ENCODE measurements at places on chromosomes 4 and X. TPM values are rescaled to one million over a fixed set of nuclear protein-coding genes. Genes with fewer than 3 reads are reported as not detected.

GRCh38 chrX:119521246-119521645, 44.0 kb downstream of the STEEP1 start:
- ATAC-seq: no peak

DNA sequence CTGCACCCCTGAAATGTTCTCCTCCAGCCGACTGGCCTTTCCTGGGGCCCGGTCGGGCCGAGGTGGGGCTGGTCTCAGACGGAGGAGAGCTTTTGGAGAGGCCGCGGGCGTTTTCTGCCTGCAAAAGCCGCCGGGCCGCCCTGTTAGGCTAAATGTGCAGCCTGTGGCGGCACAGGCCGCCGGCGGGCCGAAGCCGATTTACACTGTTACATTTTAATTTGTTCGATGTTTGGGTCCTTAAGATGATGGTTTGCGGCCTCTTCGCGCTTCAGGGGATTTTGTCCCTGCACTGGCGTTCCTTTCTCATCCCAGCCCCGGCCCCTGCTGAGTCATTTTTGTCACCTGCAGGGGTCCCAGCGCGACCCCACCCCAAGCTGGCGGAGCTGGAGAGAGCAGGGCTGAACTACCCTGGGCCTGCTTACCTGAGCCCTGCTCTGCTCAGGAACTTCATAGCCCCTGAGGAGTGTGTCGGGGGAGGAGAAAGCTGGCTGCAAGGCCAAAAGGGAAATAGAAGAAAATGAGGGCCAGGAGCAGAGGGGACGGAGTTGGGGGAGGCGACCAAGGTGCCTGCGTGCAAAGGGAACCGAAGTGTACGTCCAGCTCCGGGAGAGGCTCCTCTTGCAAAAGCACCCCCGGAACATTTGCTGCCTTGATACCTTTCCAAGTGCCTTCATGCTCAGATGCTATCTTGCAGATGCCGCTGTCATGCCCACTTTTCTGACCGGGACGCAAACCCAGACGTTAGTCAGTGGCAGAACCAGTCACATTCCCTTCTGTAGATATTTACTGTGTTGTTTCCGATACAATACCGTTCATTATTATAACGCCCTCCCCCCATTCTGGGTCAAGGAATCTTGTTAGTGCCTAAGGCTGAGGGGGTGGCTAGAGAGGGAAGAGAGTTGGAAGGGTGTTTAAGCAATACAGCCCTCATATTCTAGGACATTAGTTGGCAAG, 977 bp upstream of the RBBP7 start:
- no peak for ATAC-seq

GRCh38 chrX:21757960-21758359, at the start of gene SMPX:
SMPX (minus strand) TSS chrX:21758116; CDS start chrX:21754290, 3,826 bp downstream.
- ATAC-seq: no peak

DNA sequence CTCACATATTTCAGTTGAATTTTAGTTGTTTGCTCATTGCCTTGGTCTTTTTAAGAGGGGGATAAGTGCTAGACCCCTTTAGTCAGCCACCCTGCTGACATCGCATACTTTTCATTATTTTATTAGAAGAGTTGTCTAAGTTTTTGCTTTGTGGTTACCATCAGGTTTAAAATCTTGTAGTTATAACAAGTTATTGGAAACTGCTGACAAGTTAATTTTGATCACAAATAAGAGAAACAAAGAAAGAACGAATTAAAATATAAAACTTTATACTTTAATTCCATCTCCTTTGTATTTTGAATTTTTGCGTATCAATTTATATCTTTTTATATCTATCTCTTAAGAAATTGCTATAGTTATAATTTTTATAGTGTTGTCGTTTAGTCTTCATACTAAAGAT, 679.7 kb downstream of the TECRL start:
- no peak for ATAC-seq

DNA sequence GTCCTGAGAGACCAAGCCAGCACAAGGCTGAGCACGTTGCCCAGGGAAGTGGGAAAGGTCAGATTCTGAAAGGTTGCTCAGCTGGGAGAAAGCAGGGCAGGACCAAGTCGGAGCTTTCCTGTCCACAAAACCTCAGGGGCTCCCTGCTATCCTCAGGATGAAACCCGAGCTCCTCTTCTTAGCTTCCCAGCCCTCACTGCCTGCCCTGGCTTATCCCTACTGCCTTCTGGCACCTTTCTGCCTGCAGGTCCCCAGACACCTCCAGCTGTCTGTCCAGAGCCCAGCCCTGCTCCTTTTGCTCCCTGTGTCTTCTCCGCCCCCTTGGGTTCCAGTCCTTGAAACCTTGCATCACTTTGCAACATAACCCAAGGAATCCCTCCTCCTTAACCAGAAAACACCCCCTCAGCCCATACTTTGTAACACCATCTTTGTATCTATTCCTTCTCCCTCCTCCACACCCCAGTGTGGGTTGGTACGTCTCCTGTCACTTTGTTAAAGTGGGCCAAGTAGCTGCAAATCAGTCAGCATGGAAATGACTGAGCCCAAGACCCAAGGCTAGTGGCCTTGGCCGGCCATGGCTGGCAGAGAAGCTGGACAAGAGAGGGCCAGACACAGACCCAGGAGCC, 20.0 kb upstream of the PRRG3 start:
- no peak for ATAC-seq

DNA sequence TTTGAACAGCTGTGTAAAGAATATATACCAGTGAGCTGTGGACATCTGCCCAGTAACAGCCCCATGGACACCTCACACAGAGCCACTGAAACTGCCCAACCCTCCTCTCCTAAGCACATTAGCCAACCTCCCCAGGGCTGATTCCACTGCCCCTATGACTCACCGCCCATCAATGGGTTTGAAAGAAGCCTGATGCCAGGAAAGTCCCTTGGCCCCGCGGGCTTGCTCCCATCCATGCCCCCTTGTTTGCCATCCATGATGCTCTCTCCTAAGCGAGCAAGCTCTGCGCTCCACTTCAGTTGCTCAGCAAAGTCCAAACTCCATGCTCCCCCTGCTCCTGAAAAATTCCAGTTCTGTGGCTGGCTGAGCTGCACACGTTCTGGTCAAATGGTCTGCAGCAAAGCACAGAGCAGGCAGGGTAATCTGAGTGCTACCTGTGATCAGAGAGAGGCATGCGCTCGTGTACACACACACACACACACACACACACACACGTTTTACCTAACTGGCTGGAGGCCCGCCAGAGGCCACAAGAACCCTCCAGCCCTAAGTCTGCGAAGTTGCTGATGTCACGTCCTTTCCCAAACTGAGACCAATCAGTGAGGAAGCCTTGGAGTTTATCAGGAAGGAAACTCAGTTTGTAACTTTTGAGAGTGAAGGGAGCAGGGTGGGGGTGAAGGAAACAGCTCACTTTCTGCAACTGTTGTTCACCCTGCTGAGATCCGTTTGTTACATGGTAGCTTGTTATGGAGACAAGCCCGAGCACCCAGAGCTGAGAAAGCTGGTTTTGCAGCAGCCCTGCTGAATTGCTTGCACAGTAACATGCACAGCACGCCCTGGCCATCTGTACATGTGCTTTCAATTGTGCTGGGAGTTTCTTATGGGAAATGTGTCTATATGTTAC, at the start of gene ASB9:
Gene ASB9, minus strand, starts transcription at position 466 of the 904 bp plus-strand sequence. Its CDS starts 209 bp downstream, at position 257.
- ATAC-seq: peak; percentile 90

GRCh38 chr4:105352826-105353225, 121.0 kb downstream of the PPA2 start:
- no peak for ATAC-seq

DNA sequence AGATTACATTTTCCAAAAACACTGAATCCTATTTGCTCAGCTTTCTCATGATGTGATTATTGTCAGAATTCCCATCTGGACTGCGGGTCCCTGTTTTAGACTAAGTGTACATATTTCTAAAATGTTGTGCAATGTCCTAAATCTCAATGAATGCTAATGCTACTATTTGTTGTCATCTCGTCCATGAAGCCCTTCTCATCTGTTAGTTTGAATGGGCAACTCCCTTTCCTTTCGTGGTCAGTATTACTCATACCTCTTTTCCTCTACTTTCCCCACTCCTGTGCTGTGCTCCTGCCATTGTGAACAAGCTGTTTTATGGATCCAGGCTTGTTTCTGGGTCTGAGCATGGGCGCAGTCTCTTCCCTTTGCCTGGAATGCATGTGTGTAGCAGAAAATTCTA, 91.0 kb downstream of the MID1 start:
- no peak for ATAC-seq

GRCh38 chrX:108558217-108558616, 118.6 kb downstream of the COL4A5 start:
- no peak for ATAC-seq

DNA sequence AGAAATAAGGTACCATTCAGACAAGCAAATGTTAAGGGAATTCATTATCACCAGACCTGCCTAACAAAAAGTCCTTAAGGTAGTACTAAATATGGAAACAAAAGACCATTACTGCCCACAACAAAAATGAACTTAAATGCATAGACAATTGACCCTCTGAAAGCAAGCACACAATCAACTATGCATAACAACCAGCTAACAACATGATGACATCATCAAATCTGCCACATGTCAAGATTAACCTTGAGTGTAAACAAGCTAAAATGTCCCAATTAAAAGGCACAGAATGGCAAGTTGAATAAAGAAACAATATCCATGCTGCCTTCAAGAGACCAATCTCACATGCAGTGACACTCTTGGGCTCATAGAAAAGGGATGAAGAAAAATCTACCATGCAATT, 160.7 kb upstream of the CPXCR1 start:
- no peak for ATAC-seq

- no peak for ATAC-seq
These were observed 62.3 kb upstream of the TLL1 start for GRCh38 chr4:165810726-165811125.

DNA sequence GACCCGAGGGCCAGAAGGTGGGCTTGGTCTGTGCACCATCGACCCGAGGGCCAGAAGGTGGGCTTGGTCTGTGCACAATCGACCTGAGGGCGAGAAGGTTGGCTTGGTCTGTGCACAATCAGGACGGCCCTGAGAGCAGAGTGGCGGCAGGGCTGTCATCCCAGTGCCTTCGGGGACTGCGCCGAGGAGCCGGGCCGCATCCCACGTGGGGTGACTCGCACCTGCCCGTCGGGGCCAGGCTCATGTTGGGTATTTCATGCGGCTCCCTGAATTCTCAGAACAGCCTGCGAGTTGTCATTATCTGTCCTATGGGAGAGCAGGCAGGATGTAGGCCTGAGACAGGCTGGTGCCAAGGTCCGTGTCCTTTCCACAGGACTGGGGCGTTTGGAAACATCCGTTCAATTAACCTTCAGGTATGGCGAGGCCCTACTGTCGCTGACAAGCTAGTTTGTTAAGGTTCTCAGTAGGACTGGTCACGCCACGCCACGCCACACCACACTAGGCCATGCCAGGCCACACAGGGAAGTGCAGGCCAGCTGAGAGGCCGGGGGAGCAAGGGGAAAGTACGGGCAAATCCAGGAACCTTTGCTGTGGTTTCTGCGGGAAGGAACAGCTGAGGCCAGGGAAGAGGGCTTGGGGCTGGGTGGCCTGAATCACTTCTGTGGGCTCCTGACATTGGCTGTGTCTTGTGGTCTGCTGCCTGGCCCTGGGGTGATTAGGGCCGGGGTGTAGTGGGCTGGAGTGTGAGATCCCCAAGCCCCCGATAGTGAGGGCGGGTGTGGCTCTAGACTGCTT, 182.9 kb downstream of the AFAP1 start:
- ATAC-seq: no peak

DNA sequence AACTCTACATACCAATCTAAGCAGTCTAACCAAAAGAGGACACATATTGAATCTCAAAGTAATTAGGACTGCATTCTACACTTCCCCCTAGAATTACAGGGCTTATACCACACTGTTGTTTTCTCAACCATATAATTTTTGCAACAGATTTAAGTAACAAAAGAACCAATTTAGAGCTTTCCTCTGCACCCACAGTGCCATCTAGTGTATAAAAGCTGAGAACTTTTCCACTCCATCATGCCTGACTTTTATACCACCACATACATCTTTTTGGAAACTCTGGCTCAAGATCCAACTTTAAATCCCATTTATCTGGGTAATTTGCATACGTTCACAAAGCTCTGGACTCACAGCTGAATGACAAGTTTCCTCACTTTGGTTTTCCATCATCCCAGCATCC, 99.5 kb downstream of the EFHC2 start:
- ATAC-seq: no peak

DNA sequence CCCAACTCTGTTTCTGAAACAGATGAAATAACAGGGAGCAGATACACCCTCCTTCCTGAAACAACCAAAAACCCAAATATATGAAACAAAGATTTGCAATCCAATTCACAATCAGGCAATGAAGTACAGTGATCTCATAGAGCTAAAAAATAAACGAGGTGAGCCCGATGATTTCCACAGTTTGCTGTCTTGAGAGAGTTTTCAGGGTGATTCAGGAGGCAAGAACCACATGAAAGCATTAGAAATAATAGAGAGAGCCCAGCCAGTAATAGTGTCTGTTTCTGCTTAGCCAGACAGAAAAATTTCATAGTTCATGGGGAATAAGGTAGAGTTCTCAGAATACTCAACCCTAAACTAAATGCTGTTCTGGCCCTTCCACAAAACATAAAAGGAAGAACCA, 296.2 kb downstream of the PDHA2 start:
- no peak for ATAC-seq

- ATAC-seq: no peak
These were observed 24.8 kb downstream of the ZFYVE28 start for GRCh38 chr4:2393353-2394270.

DNA sequence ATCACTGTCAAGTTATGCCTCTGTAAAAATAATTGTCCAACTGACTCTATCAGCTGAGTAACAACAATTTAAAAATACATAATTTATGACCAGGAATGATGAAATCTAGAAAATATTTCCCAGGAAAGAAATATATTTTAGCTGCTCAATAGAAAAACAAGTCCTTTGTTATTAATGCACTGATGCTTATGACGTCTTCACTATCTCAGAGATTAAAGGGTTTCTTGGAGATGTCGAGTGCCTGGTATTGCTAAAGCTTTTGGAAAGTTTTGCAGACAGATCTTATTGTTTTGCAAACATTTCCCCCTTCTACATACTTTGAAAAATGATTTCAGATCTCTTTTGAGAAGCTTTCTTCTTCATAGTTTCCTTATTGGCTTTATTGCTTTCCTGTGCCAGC, 154.6 kb upstream of the RPS6KA3 start:
- ATAC-seq: no peak

DNA sequence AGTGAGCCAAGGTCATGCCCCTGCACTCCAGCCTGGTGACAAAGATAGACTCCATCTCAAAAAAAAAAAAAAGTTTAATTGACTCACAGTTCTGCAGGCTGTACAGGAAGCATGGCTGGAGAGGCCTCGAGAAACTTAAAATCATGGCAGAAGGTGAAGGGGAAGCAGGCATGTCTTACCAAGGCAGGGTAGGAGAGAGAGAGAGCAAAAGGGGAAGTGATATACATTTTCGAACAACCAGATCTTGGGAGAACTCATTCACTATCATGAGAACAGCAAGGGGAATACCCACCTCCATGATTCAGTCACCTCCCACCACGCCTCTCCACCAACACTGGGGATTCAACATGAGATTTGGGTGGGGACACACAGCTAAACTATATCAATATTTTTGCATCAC, 315.2 kb upstream of the HTR2C start:
- ATAC-seq: no peak

DNA sequence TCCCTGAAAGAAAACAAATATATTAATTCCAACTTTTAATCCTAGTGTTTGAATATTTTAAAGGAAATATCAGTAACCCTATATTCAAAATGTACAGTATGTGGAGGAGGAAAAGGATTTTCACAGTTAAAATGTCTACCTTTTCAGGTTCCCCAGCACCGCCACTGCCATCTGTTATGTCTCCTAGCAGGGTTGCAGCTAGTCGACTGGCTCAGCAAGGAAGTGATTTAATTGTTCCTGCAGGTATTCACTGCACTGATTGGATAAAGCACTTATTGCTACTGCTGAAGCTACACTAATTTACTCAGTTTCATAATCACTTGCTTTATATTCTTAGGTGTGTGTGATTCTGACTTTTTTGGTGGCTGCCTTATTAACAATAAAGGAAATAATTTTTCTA, 65.5 kb upstream of the FHDC1 start:
- no peak for ATAC-seq

Gene BGN
- total RNA-seq: 29.3 TPM

Gene MAGEA9
- total RNA-seq: not detected

Gene MAP7D2
- 0.56 TPM for total RNA-seq
